ENCODE measurements at places on chromosomes 7 and 10.

DNA sequence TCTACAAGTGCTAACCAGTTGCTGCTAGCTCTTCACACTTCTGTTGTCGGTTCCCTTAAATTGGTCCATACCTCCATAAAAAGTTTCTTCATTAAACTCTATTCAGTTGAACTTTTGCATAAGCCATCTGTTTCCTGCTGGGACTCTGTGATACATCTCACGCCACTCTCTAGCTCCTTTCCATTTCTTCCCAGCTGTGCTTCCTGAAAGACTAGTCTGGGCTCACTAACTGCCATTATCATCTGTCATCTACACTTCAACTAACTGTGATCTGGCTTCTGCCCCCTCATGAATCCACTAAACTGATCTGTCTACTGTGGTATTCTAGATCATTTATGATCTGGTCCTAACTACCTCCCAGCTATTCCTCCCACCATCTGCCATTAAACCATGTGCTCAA is 78.3 kb downstream of the ELAPOR2 start:
- no peak for DNase-seq

GRCh38 chr7:136594739-136595144 is 273.7 kb upstream of the CHRM2 start:
- no peak for DNase-seq

- no peak for DNase-seq
Measured at GRCh38 chr7:148787571-148788295, 89.0 kb downstream of the CUL1 start.

- no peak for DNase-seq
Measured at GRCh38 chr7:73758581-73759138, 11.4 kb downstream of the CLDN3 start.

- no peak for DNase-seq
Measured at GRCh38 chr10:124175701-124176348, 82.4 kb upstream of the CHST15 start.

DNA sequence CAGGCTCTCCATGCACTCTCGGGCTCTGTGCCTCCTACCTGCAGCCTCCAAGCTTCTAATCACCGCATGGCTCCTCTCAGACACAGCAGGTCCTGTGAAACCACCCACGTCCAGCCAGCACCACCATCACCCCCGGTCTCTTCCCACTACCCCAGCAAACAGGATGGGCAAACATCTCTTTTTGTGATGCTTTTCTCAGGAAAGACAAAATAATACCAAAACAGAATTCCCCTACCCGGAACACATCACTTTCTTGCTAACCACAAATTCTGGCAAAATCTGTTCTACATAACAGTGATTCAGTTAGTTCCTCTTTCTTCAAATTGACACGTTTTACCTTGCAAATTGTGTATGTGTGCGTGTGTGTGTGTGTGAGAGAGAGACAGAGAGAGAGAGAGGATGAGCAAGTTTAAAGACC is 6.5 kb downstream of the SNX8 start:
- DNase-seq, result no peak

- DNase-seq, result no peak
Measured at GRCh38 chr7:34362621-34363020, 295.4 kb upstream of the NPSR1 start.
